ENCODE measurements at places on chromosomes 3 and 15.

- DNase-seq, result no peak
These were observed 24.0 kb downstream of the PLA2G4B start for GRCh38 chr15:41862515-41863116.

GRCh38 chr3:80097674-80098073 lies 329.9 kb upstream of the ROBO1 start:
- no peak for DNase-seq

GRCh38 chr3:3664935-3665334 lies 134.3 kb upstream of the LRRN1 start:
- DNase-seq, result no peak

DNA sequence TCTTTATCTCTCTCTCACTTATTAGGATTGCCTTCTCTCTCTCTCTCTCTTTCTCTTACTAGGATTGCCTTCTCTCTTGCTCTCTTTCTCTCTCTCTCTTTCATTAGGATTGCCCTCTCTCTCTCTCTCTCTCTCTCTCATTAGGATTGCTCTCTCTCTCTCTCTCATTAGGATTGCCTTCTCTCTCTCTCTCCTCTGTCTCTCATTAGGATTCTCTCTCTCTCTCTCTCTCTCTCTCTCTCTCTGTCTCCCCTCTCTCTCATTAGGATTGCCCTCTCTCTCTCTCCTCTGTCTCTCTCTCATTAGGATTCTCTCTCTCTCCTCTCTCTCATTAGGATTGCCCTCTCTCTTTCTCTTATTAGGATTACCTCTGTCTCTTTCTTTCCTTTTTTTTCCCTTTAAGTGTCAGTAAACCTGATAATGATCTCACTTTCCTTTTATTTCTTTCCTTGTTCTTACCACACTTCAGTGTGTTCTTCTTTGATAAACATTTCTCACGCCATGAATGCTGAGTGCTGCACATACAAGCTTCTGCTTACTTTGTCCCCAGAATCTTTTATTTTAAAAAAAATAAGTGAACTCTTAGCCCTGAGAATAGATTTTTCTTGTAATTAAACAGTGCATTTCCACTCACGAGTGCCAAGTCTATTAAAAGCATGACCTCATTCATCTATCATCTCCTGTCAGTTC lies 243.4 kb upstream of the TBC1D5 start:
- no peak for DNase-seq

GRCh38 chr15:56530157-56530556 lies 65.2 kb upstream of the MNS1 start:
- DNase-seq, result no peak

DNA sequence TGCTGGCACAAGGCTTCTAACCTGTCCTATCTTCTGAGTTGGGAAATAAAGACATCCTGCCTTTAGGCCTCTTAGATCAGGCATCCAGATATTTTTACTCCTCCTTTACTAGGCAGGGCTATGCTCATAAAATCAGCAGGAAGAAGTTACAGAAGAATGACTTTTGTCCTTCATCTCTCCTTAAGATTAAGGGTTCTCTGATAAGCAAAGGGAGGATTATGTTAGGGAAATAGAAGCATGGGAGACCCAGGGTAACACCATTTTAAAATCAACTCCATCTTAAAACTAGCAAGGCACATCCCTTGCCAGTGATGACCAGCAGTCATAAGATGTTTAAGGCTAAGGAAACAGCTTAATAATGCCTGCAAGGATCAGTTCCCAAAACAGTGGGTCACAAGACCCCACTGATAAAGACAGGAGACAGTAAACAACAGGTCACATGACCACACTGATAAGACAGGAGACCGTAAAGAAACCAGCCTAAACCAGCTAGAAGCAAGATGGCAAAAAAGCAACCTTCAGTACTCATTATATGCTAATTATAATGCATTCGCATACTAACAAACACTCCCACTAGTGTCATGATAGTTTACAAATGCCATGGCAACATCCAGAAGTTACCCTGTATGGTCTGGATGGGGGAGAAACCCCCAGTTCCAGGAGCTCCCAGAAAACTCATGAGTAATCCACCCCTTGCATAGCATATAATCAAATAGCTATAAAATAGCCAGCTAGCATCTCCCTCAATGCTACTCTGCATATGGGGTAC lies 14.5 kb upstream of the EHHADH start:
- no peak for DNase-seq

DNA sequence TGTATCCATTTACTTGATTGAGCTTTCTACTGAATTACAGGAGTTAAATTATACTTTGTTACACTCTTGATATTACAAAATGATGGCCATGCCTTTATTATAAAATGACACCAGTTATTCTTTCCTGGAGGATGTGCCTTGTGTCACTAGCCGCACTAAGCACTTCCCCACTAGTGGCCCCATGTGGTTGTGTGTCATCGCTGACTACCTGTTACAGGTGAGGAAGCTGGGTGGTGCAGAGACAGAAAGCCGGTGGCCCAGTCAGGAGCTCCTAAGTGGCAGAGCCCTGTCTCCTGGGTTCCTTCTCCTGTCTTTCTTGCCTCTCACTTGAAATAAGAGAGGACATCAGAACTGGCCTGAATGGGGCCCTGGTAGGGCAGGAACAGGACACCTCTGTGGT lies 96.8 kb downstream of the IGF1R start:
- DNase-seq, result no peak

DNA sequence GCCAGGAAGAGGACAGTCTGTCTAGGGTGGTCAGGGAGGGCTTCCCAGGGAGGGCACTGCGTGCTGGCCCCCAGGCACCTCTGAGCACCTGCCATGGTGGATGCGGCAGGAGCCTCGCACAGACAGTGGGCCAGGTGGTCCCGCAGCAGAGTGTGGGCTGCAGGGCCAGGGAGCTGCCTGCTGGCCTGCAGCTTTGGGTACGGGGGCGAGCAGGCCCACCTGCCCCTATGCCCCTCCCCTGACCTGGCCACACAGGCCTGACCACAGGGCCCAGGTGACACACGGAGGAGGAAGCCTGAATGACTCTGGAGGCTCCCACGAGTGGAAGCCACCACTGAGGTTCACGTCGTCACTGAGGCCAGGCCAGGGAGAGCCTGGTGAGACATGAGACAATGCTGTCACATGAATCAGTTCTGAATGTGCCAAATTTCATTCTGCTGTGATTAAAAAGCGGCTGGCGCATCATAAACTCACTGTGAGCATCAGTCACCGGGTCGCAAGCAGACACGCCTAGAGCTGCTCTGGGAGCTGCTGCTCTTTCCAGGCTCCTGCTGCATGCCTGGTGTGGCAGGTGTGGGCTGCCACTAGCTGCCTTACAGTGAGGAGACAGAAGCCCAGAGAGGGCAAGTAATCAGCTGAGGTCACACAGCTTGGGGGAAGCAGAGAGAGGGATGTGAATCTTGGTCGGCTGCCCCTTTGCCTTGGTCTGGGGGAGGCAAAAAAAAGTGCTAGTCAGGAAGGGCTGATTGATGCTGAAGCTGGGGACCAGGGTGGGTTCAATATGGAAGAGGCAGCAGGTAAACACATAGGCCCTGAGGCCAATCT lies 39.5 kb upstream of the IQSEC1 start:
- no peak for DNase-seq
